ENCODE measurements at places on chromosomes 12 and 14.

- no peak for DNase-seq
Measured at GRCh38 chr14:50037240-50037639, 79.1 kb downstream of the VCPKMT start.

DNA sequence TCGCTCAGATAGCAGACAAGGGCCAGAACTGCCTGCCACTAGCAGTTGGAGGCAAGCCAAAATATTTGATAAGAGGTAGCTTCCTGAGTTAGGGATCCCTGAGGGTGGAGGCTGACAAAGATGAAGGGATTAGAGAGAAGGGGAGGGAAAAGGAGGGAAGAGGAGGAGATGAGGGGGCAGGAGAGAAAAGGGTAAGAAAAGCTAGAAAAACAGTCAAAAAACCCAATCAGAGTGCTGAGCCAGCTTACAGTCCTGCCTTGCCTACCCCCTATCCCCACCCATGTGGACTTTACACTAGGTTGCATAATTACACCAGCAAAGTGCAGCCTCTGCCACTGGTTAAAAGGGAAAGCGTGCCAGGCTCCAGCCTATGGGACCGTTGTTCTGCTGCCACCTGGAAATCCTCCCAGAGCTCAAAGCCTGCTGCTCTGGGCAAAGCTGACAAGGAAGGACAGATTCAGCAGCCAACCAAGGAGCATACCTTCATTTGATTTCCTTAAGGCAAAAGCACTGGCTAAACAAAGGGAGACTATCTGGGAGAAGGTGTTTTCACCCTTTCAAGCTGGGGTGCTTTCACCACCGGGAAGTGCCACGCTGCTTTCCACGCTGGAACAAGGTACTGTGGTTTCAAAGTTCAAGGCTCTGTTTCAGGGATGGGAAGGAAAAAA is 3.8 kb upstream of the NUMB start:
- no peak for DNase-seq

DNA sequence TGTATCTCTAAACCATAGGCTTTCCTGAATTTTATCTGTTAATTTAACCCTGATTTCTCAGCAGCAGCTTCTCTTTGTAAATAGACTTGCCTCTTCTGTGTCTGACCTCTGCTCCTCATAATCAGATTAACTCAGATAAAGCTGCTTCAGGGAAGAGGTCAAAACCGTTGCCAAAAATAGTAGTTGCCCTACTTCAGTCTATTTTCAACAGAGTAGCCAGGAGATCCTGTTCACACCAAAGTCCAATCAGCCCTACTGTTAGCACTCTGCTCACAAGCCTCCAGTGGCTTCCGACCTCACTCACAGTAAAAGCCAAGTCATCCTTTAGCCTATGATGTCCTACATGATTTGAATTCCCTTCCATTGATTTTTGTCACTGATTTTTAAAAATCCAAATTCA is 258.4 kb downstream of the PPFIA2 start:
- DNase-seq = no peak

DNA sequence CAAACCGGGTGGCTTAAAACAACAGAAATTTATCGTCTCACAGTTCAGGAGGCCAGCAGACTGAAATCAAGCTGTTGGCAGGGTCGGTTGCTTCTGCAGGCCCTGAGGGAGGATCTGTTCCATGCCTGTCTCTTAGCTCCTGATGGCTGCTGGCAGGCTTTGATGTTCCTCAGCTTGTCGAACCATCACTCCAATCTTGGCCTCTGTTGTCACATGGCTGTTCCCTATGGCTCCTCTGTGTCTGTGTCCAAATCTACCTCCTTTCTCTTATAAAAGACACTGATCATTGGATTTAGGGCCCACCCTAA is 14.0 kb downstream of the NFATC4 start:
- DNase-seq = no peak

DNA sequence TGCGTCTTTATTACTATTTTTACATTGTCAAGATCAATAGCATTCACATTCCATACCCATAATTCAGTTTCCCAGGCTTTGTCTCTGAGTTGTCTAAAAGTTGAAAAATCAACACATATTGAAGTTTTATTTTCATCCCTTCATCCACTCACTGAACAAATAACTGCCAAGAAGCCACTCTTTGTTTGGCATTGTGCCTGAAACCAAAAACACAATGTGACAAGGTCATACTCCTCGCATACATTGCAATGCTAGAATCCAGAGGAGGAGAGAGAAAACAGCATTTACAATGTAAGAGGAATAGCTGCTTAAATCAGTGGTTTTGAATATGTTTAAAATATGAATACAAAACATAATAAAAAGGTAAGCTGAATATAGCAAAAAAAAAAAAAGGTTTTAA is 71.8 kb downstream of the CCDC60 start:
- no peak for DNase-seq

DNA sequence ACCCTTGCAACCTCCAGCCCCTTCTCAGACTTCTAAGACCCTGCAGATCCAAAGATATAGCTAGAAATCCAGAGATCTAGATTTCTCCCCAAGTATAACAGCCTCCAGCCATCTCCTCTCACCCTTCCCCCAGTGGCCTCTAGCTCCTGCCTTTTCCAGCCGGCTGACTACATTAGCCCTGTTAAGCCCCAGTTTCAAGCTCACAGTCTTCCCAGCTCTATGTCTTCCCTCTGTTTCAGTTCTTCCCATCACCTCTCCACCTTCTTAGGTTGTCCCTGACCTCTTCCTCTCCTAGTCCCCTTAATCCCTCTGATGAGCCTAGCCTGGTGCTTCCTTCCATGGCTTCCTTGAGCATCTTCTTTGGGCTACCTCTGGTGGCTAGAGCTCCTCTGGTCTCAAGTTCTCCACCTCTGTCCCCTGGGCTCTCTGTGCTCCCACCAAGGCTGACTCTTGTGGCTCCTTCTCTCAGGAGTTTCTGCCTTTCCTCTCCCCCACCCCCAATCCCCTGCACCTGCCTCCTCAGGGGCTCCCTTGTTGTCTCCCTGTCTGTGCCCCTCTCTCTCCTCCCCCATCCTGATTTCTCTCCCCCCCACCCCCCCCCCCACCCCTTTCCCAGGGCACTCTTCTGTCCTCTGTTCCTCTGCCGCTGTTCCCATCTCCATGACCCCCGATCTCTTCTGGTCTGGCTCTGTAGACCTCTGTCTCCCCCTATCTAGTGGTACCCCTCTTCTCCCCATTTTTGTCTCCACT is 816 bp upstream of the GDF11 start:
- DNase-seq = no peak

- DNase-seq = no peak
Measured at GRCh38 chr12:132285991-132286681, 43.3 kb downstream of the GALNT9 start.

- no peak for DNase-seq
Measured at GRCh38 chr14:64563696-64564095, 13.9 kb downstream of the PPP1R36 start.

- DNase-seq = no peak
Measured at GRCh38 chr12:56107242-56107641, 2.9 kb downstream of the PA2G4 start.

DNA sequence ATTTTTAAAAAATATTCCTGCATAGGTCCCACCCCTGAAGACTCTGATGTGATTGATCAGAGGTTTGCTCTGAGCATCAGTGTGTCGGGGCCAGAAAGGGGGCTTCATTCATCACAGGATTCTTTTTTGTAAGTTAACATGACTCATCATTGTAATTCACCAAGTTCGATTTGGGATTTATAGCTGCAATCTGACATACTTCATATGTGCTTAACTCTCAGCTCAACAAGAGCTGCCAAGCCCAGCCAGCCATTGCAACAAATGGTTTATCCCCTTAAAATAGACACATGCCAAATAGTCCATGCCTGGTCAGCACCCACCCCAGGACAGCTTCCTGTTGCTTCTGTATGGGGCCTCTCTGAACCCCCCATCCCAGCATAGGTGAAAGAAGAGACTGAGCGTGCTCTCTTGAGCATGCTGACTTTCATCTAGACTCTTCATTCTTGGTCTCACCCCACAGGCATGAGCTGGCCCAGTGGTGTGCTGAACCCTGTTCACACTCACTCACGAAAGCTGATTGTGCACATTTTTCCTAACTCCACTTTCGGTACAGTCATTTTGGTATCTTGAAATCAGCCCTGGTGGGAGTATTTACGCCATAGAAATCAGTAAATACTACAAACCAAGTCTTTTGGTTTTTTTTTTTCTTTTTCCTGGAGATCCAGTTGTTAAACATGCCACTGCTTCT is 101.4 kb downstream of the STAB2 start:
- no peak for DNase-seq

- no peak for DNase-seq
Measured at GRCh38 chr12:4447151-4447550, 1.5 kb upstream of the FGF6 start.

DNA sequence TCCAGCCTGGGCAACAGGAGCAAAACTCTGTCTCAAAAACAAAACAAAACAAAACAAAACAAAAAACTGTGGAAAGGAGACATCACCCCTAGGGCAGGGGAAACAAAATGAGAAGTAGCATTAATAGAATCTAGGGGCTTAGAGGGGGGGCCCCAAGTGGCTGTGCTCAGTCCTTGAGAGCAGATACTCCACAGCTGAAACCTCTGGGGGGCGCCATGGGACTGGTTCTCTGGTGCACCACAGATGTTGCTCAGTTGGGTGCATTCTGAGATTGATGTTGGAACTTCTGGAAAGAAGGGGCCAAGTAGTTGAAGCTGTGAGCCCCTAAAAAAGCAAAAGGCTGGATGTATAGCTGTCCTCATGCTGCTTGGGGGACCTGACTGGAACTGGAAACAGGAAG is 11.8 kb upstream of the SYNE2 start:
- no peak for DNase-seq

- DNase-seq = no peak
Measured at GRCh38 chr12:89305373-89305772, 46.9 kb downstream of the DUSP6 start.

DNA sequence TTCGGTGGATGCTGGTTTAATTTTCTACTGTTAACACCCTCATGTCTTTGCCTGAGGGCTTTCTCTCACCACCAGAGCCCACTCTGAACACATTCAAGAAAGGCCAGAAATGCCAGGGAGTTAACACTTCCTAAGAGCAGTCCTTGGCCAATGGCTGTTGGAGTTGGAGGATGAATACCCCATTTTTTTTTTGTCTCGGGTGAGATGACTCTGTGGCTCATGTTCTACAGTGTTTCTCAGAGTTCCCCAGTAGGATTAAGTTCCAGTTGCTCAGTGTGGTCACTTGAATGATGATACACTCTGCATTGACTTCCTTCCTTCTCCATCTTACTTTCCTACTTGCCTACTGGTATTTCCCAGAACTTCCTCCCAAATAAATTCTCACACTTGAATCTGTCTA is 65.8 kb downstream of the FOS start:
- no peak for DNase-seq

- DNase-seq = no peak
Measured at GRCh38 chr12:48145981-48146380, 11.3 kb downstream of the ASB8 start.

DNA sequence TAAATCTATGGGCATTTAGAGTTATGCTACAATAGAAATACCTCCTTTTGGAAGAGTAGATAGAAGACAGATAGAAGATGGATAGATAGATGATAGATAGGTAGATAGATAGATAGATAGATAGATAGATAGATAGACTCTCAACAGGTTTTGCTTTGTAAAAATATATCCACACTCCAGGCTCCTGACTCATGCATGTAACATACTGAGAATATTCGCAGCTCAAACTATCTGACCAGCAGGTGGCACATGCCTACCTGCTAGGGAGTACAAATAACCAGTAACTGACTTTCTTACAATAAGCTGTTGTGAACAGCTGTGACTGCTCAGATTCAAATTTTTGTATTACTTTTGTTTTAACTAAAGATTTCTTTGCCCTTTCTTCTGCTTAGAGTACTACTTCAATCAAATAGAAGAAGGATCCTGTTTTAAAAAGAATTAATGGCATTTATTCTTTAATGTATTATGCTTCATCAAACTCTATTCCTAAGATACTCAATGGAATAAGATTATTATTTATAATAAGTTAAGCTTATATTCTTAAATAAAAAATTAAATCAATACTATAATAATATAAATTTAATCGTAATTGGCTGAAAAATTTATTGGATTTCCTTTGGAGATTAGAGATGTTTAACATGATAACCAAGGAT is 15.8 kb upstream of the CPNE8 start:
- peak; percentile 69 for DNase-seq

DNA sequence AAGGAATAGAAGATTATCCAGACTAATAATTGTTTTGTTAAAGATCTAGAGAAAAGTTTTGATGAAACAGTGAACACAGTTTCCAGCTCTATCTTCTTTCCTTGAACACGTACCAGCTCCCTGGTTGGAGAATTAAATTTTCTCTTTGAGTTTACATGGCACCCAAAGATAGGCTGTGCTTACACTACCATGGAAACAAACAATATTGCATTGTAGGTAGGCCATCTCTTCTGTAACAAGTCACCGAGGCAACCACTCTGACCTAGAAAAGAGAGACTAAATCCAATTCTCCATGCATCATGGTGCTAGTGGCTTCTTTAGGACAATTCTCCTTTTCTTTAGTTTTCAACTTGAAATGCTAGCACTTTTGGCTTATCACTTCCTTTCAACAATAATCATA is 9.9 kb downstream of the BMAL2 start:
- no peak for DNase-seq

GRCh38 chr14:62189698-62190097 is 427.5 kb downstream of the SNAPC1 start:
- peak; percentile 74 for DNase-seq

GRCh38 chr14:34052658-34053014 is 101.8 kb upstream of the EGLN3 start:
- DNase-seq = no peak

DNA sequence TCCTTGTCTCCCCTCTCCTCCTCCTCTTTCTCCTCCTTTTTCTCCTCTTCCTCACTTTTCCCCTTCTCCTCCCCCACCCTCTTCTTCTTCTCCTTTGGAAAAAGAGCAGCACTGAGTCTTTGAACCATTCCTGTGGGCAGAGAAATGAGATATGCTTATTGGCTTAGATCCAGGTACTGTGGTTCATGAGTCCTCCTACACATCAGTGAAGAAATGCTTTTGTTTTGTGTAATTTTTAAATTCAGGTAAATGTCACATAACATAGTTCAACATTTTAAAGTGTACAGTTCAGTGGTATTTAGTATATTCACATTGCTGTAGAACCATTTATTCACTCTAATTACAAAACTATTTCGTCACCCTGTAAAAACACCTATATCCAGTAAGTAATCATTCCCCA is 402.1 kb downstream of the AACS start:
- no peak for DNase-seq

- DNase-seq = no peak
Measured at GRCh38 chr12:22409377-22410164, 75.1 kb upstream of the ST8SIA1 start.

- no peak for DNase-seq
Measured at GRCh38 chr12:21881965-21882364, 59.3 kb downstream of the ABCC9 start.

GRCh38 chr14:103688906-103689902 is 26.0 kb downstream of the XRCC3 start:
- no peak for DNase-seq

- DNase-seq = no peak
Measured at GRCh38 chr12:6158255-6158654, 33.8 kb upstream of the VWF start.

Measured in HCEC 1CT (cell line).